ENCODE measurements at places on chromosomes 5 and 9.

- no peak for DNase-seq
Measured at GRCh38 chr5:88399561-88399960, 130.9 kb upstream of the TMEM161B start.

GRCh38 chr5:15234911-15235310 lies 265.1 kb upstream of the FBXL7 start:
- no peak for DNase-seq

DNA sequence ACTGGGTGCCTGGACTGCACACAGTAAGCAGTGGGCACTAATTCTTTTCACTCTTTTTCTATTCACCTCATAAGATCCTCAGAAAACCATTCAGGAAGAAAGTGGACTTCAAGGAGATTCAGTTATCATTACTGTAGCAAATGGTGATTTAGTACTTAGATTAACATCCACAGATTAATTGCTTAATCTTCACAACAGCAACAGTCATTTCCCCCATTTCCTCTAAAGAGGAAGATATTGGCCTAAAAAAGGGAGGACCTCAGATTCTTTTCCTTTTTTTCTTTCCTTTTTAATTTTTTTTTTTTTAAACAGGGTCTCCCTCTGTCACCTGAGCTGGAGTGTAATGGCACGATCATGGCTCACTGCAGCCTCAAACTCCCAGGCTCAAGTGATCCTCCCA lies 64.4 kb downstream of the AUH start:
- no peak for DNase-seq

GRCh38 chr9:12166518-12166917 lies 526.7 kb upstream of the TYRP1 start:
- no peak for DNase-seq

DNA sequence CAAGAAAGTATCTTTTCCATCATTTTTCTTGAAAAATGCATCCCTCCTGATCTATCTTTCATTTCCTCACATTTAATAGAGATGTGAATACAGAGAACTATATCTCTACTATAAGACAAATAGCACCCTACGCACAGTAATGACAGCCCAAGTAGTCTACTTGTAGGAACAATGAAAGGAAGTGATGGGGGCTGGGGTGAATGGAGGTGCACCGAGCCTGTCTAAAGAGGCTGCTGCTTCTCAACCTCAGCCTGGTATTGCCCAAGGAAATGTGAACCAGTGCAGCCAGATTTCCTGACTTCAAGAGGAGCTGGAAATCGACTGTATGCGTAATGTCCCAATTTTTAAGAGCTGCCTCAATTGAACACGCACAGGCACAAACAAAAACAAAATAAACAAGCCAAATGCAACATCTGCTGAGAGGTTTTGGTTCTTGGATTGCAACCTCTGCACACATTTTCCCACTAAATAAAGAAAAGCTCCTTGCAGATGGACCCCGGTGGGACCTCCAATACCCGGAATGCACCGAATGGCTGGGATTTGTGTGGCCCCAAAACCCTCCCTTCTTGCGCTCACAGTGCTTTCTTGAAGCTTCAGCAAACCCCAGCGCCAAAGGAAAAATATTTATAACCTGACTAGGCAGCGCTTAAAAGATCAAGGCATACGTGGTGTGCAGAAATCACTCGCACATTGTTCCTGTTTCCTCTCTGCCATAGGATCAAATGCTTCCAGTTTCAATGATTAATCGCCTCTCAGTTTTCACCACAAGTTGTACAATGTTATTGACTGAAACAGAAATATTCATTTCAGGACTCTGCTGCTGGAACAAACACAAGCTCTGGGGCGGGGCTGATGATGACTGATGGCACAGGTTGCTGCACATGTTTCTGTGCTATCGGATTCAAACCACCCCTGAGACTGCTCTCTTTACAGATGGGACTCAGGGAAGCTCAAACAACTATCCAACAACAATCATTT lies 68.3 kb downstream of the KCNIP1 start:
- peak; percentile 87 for DNase-seq

DNA sequence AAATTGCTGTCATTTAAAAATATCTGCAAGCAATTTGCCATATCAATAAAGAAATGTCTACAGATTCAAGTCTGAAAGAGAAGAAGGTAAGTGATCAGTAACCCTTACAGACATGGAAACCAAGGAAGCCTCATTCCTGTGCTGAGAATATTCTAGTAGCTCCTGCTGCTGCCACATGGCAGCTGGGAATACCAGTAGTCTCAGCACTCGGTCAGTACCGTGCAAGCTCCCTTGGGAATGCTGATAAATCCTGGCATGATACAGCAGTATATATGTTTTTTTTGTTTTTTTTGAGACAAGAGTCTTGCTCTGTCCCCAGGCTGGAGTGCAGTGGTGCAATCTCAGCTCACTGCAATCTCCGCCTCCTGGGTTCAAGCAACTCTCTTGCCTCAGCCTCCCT lies 27.9 kb downstream of the NANS start:
- no peak for DNase-seq

DNA sequence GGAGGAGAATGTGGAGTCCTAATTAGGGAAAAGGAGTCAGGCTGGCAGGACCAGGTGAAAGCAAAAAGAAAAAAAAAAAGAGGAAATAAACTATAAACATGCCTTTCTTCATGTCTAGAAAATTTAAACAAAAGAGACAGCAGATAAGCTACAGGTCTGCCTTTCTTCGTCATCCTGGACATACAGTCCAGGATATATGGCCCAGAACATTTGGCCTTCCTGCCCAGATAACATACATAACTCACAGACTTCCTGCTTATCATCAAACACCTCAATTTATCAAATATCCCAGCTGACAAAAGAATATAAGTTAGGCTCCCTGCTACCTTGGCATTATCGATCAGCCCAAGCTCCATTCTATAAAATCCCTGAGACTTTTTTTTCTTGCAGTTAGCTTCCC lies 11.2 kb downstream of the BTNL8 start:
- no peak for DNase-seq

GRCh38 chr9:98609646-98610045 lies 99.1 kb downstream of the GABBR2 start:
- DNase-seq = no peak

- no peak for DNase-seq
Measured at GRCh38 chr9:3136686-3137346, 292.9 kb upstream of the PUM3 start.

DNA sequence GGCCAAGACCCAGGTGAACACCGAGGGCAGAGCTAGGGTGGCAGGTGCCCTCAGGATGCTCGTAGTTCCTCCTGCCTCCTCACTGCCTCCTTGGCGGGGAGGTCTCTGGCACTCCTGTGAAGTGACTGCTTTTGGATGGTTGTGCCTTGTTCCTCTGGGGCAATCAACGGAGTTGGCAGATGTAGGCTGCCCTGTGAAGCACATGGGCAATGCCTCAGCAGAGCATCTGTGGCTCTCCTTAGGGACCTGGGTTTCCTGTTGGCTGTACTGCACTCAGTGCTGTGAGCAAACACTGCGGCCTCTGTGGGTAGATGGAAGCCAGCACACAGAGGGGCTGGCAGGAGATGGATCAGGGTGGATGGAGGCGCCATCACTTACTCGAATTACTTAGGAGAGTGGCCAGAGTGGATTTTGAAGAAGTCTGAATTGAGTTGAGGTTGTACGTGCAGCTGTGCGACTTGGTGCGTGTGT lies 71.4 kb upstream of the COL5A1 start:
- DNase-seq = no peak

DNA sequence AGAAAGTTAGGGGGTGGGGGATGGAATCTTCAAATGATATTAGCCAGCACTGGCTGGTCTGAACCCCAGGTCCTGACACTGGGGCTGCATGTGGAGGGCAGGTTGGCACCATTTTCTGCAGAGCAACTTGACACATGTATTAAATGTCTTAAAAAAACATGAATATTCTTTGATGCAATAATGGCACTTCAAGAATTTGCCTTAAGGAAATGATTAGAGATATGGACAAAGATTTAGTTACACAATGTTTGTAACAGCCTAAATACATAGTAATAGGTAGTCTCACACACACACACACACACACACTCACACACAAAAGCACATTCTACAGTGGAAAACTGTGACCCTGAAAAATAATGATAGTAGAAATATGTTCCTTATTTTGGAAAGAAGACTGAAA lies 3.6 kb downstream of the SVEP1 start:
- DNase-seq = no peak

- DNase-seq = no peak
Measured at GRCh38 chr5:178207183-178207916, 3.0 kb downstream of the HNRNPAB start.

DNA sequence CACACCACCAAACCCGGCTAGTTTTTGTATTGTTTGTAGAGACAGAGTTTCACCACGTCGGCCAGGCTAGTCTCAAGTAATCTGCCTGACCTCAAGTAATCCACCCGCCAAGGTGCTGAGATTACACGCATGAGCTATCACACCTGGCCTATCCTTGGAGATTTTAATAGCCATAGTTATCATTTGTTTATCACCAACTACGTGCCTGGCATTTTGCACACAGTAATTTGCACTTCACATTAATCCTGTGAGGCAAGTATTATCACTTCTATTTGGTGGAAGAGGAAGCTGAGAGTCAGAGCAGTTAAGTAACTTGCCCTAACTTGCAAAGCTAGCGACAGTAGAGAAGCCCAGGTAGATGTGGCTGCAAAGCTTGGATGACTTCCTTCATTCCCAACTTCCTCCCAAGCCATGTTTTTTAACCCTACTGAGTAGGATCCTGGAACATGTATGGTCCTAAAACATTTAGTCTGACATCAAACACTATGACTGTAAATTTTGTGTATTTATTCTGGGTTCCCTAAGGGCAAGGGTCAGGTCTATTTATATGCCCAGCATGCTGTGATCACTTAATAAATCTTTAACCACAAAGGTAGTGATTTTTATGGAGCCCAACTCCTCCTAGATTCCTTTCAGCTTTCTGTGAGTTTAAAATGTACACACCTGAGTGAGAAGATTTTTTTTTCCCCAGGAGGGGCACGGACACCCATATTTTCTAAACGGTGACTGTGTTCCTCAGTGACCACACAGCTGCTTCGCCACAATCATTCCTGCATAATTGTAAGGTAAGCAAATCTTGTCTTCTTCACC lies 100.2 kb upstream of the RAI14 start:
- no peak for DNase-seq

DNA sequence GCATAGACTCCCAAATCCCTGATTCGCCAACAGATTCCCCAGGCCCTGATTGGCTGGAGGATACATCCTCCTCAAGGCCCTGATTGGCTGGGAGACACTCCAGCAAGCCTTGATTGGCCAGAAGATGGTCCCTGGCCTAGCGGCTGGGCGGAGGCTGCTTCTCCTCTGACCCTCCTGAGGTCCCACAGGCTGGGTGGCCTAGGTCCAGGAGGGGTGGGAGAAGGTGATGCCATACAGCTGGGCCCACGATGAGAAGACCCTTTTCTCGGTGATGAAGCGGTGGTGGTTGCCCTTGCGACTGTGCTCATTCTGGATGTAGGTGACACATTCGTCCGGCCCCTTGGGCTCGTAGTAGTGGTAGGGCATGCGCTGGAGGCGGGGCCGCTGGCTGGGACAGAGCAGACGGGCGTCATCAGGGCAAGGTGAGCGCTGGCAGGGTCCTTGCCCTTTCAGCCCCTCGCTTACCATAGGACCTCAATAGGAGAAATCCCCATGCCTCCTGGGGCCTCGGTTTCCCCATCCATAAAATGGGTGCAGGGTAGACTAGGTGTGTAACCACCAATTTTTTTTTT lies 9.0 kb upstream of the AK1 start:
- DNase-seq = no peak

DNA sequence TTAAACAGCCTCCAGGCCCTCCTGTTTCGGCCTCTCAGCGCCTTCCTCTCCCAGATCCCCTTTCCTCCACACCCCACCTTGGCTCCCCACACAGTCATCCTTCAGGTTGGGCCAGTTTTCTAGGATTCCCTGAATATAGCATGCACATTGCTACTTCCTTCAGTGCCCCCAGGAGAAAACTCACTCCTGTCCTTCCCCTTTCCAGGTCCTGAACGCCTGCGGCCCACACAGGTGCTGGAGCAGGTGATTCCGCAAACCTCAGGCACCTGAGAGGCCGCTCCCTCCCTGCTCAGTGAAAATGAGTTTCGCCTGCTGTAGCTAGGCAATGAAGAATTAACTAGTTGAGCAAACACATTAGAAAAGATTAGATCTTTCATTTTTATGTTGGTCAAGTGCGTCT lies 185.0 kb downstream of the MED10 start:
- DNase-seq = no peak

GRCh38 chr9:88966894-88967676 lies 24.2 kb upstream of the S1PR3 start:
- DNase-seq = no peak

DNA sequence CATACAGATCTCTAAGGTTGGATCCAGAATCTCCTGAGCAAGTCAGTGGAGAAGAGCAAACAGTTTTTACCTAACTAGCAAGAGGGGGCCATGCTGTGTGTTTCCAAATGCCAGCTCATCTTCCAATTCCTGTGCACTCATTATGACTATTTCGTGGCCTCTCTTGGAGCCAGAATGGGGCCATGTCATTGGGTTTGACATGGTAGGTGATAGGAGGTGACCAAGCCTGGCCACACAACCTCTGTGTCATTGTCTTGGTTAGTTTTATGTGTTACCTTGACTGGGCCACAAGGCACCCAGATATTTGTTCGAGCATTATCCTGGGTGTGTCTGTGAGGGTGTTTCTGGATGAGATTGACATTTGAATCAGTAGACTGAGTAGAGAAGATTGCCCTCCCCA lies 206.2 kb downstream of the HSPA4 start:
- DNase-seq = peak; percentile 43

DNA sequence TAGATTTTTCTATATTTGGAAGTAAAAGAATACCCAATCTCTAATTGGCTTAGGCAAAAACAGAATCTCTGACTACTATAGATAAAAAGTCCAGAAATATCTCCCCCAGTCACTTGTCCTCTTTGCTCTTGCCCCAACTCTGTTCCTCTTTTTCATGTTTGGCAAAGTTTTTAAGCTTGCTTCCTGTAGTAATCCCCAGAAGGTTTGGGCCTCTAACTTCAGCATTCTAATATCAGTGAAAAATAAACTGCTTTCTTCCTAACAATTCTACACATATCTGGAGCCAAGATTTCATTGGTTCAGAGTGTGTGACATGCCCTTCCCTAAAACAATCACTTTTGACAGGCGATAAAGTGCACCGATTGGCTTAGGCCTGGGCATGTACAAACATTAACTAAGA lies 1680.3 kb downstream of the MAT2B start:
- no peak for DNase-seq

GRCh38 chr9:35847792-35848572 lies 19.0 kb downstream of the TMEM8B start:
- DNase-seq = peak; percentile 25

DNA sequence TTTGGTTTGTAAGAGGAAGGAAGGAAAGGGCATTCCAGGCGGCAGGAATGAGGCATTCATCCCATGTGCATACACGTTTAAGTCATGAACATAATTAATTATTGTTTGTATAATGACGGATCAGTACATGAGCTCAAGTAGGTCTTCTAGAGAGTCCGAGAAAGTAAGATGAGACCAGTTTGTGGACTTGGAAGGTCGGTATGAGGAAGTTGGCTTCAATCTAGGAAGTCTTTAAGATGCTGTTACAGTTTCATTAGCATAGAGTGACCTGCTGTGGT lies 2.1 kb downstream of the GTF3C4 start:
- no peak for DNase-seq

DNA sequence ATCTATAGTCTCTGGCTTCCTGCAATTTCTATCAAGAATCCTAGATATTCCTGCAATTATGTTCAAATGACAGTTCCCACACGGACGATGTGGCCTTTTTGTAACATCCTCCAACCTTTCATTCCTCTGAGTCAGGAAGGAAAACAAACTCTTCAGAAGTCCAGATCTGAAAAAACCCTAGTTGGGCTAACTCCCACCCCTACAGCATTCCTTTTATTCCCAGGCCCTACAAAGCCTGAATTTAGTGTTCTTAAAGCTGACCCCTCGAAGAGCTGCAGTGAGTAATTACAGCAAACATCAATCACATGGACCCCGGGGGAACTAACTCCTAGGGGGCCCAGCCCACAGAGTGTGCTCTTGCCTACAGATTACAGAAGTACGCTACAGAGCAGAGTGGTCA lies 99.7 kb downstream of the SERINC5 start:
- no peak for DNase-seq

All from activated CD4-positive, alpha-beta T cell treated with anti-CD3 and anti-CD28 coated beads, Interleukin-2, Interleukin-6, amounts not matched to agents 100 ng/mL and 50 ng/mL, durations not matched to agents 16 hours and 8 hours (primary cell).